GM23338 (cell line): ENCODE measurements at places on chromosomes 7 and 10.

- DNase-seq = no peak
Observed at GRCh38 chr10:93954726-93955363, 38.9 kb upstream of the PLCE1 start.

GRCh38 chr10:7421526-7421925 lies 10.7 kb upstream of the SFMBT2 start:
- DNase-seq = no peak

DNA sequence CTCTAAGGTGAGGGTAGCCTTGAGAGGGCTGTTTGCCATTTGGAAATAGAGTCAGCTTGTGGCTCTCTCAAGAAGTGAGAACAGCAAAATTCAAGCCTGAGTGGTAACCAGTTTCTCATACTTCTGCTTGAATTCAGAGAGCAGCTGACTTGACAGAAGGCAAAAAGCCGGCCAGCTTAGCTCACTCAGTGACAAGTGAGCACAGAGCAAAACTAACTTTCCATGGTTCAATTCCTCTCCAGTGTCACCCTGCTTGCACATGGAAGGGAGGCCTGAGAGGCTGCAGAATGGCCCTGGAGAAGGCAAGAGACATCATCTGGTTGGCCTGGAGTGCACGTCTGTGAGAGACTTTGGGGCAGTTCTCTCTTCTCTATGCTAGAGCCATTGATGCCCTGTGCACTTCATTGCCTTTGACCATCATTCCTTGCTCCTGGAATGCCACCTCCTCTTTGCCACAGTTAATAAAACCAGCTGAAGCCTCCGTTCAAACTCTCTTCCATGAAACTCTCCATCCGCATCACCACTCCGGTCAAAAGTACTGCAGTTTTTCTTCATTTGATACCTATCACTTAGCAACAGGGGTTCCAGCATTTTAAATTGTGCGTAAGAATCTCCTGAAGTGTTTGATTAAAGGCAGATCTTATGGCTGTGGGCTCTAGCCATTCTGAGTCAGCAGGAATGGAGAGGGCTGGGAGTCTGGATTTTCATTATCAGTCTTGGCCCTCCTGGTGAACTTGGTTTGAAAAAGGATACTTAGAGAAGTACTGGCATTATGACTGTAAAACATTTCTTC lies 69.8 kb upstream of the PIK3CG start:
- no peak for DNase-seq

GRCh38 chr7:135662123-135662372 lies 266 bp upstream of the STMP1 start:
- DNase-seq = no peak

GRCh38 chr10:111831058-111831457 lies 352.5 kb downstream of the GPAM start:
- no peak for DNase-seq

- no peak for DNase-seq
Observed at GRCh38 chr7:95011995-95012394, 104.6 kb downstream of the PPP1R9A start.

GRCh38 chr10:79137826-79138225 lies 69.1 kb downstream of the ZMIZ1 start:
- no peak for DNase-seq

GRCh38 chr7:117019786-117020590 lies 66.7 kb downstream of the ST7 start:
- peak; percentile 65 for DNase-seq

DNA sequence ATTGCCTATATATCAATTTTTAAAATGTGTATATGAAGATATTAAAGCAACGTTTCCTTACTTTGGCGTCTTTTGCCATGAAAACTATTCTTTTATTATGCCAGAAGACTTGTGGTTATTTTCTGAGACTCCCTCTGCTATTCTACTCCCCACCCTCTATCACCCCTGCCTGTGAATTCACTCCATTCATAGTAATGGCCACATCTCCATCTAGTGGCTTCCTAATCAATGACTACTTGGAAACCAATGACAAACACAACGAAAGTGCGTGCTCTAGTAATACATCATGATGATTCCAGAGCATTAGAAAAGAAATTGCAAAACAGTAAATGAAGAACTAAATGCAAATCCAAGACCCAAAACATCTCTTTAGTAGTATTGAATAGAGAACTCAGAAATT lies 186.7 kb upstream of the HGF start:
- DNase-seq = peak; percentile 86

DNA sequence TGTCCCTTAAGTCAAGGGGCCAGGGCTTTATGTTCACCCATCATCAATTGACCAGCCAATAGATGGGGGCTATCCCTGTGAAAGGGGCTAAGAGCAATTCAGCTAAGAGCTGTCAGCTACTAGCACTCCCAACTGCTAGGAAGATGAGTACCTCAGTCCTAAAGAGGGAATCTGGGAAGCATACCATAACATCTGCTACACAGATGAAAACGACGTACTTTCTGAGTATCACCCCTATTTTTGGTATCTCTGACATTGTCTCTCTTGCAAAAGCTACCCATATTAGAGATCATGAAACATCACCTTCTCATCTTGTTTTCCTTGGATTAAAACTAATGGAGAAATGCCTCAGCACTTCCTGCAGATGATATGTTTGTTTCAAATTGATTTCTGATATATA lies 7.5 kb upstream of the SMNDC1 start:
- DNase-seq = no peak

- no peak for DNase-seq
Observed at GRCh38 chr10:16987206-16987621, 142.4 kb downstream of the CUBN start.

GRCh38 chr10:32961895-32962369 lies 3.9 kb upstream of the ITGB1 start:
- peak; percentile 74 for DNase-seq

- no peak for DNase-seq
Observed at GRCh38 chr7:14115701-14116100, 126.2 kb upstream of the ETV1 start.

GRCh38 chr10:6221971-6222751 lies 19.4 kb downstream of the PFKFB3 start:
- DNase-seq = no peak

DNA sequence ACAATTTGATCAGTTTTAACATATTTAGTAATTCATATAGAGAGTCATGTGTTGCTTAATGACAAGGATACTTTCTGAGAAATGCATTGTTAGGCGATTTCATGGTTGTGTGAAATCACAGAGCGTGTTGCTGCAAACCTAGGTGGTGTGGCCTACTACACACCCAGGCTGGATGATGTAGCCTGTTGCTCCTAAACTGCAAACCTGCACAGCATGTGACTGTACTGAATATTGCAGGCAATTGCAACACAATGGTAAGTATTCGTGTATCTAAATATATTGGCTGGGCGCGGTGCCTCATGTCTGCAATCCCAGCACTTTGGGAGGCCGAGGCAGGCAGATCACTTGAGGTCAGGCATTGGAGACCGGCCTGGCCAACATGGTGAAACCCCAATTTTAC lies 73.7 kb upstream of the BAIAP2L1 start:
- no peak for DNase-seq

DNA sequence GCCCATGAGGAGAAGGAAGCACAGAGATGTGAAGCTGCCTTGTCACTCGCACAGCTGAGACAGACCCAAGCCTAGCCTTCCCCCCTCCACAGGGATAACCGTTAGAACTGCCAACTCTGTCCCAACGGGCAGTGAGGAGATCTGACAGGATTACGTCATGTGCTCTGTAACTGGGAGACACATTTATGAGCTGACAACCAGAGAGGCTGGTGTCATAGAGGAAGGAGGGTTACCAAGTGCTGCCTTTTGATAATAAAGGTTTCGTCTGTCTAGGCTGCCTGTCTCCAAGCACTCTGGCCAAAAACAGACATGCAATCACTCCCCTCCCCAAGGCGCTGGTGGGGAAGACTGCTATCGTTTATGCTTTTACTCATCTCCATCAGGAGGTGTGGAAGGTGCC lies 165.9 kb downstream of the PLXNA4 start:
- no peak for DNase-seq

DNA sequence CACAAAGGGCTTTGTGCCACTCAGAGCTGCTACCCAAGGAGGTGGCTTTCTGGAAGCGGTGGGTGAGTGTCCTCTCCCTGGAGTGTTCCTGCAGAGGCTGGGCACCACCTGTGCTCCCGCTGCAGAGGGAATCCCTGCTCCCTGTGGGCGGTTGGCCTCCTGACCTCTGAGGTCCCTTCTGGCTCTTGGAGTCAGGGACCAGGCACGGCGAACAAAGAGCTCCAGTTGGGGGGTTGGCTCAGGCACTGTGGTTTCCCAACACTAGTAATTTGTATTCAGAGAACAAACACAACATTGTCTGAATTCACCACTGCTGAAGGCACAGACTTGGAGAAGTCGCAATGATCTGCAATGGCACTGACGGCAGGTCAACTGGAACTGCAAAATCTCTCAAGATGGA lies 328.9 kb downstream of the PRPF18 start:
- no peak for DNase-seq

- DNase-seq = no peak
Observed at GRCh38 chr10:95988702-95989101, 54.7 kb upstream of the CCNJ start.

DNA sequence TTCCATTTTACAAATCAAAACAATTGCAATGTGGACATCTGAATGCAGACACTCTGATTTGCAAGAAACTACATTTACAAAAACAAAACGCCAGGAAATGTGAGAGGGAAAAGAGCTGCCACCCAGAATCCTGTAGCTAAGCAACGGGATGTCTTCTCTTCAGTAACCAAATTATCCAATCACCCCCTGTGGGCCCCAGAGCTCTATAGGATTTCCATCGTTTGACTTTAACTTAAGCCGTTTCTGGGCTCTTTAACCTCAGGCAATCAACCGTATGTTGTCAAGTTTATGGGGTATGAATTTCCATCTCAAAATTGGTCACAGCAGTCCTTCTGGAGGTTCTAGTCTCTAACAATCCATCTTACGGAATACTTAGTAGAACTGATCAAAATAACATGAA lies 240.5 kb downstream of the ETV1 start:
- DNase-seq = peak; percentile 81

DNA sequence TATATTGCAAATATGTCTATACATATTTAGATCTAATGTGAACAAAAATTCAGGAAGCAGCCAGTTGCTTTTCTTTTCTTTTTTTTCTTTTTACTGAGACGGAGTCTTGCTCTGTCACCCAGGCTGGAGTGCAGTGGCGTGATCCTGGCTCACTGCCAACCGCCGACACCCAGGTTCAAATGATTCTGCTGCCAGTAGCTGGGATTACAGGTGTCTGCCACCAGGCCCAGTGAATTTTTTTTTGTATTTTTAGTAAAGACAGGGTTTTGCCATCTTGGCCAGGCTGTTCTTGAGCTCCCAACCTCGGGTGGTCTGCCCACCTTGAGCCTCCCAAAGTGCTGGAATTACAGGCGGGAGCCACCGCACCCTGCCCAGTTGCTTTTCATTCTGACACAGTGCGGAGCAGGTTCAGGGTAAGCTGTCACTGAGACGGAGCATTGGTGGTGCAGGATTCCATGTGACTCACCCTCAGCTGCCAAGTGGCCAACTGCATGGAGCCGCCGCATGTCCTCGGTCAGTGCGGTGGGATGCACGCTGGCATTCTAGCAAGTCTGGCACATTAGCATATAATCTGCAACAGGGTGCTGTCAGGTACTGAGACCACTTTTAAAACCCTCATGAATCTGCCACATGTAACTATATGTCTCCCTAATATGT lies 362.7 kb downstream of the DNAJB6 start:
- DNase-seq = no peak

DNA sequence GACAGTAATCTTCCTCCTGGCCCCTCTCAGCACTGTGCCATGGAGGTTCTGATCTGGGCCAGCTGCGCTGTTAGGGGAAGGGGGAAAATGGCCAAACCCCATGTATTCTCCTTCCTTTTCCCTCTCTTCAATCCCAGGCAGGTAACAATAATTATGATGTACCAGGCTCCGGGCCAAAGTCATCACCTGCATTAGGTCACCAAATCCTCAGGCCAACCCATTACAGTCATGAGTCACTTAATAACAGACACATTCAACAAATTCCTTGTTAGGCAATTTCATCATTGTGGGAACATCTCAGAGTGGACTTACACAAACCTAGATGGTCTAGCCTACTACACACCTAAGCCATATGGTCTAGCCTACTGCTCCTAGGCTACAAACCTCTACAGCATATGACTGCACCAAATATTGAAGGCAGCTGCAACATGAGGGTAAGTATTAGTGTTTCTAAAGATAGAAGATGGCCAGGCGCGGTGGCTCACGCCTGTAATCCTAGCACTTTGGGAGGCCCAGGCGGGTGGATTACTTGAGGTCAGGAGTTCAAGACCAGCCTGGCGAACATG lies 2.2 kb upstream of the HSPB1 start:
- DNase-seq = no peak

DNA sequence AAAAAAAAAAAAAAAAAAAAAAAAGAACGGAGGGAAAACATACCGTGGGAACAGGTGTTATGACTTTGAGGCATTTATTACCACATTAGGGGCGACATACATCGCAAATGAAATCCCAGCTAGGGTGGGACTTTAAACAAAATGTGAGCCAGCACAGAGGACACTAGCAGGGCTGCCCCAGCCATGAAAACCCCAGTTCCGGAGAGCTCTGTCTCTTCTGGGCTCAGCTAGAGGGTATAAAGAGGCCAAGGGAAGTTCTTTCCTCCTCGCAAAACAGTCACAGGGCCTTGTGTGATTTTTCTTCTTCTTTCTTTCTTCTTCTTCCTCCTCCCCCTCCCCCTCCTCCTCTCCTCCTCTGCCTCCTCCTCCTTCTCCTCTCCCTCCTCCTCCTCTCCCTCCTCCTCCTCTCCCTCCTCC lies 59.9 kb upstream of the ECHDC3 start:
- DNase-seq = no peak

DNA sequence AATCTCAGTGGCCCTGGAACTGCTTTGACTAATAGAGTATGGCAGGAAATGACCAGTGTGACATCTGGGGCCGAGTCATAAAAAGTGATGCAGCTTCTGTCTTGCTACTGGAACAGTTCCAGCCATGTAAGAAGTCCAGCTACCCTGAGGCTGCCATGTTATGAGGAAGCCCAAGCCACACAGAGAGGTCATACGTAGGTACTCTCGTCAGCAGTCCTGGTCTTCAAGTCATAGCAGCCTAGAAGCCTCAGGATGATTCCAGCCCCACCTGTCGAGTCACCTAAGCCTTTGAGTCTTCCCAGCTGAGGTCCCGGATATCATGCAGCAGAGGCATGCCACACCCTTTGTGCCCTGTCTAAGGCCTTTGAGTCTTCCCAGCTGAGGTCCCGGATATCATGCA lies 92.1 kb downstream of the PPP1R3C start:
- no peak for DNase-seq
